Left ventricle myocardium inferior (tissue), 1 donor: ENCODE measurements at places on chromosomes 12 and 14.

- DNase-seq: peak; percentile 37
These were observed 386.0 kb downstream of the BCAT1 start for GRCh38 chr12:24562771-24563431.

DNA sequence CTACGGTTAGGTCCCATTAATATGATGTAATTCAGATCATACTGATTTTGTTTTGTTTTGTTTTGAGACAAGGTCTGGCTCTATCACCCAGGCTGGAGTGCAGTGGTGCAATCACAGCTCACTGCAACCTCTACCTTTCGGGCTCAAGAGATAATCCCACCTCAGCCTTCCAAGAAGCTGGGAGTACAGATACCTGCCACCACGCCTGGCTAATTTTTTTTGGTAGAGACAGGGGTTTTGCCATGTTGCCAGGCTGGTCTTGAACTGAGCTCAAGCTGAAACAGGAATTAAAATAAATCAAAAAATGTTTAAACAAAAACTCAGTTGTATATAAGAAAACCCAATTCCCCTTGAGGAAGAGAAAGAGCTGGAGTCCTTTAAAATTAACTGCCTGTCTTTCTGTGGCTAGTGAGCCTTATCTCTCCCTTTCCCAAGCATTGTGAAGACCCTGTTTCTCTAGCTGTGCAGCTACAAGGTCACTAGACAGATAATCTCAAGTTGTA, 17.7 kb upstream of the ANAPC7 start:
- no peak for DNase-seq

- no peak for DNase-seq
These were observed 13.9 kb downstream of the ALDH2 start for GRCh38 chr12:111780615-111781014.

- DNase-seq: peak; percentile 13
These were observed 568.3 kb upstream of the FLRT2 start for GRCh38 chr14:84961637-84962036.

DNA sequence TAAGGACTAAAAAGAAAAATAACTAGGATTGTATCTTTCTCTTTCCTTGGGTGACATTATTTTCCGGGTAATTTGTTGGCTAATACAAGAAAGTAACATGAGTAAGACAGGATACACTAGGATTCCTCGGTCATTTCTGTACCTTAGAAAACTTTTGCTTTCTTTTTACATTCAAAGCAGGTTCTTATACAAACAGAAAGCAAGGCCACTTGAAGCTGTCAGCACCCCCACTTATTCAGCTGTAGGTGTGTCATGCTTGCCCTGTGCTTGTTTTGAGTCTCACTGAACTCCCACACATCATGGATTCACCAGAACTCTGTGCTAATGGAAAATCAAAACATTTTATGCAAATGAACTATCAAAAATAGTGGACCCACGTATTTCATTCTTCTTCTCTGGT, 266.8 kb upstream of the CLEC14A start:
- no peak for DNase-seq

- no peak for DNase-seq
These were observed 201.4 kb downstream of the KIF26A start for GRCh38 chr14:104339829-104340228.

GRCh38 chr12:110742718-110743570, at the start of gene PPP1CC:
TSS of gene PPP1CC (minus strand) at chr12:110742891. CDS start at chr12:110742707, 184 bp downstream.
- DNase-seq: peak; percentile 94

DNA sequence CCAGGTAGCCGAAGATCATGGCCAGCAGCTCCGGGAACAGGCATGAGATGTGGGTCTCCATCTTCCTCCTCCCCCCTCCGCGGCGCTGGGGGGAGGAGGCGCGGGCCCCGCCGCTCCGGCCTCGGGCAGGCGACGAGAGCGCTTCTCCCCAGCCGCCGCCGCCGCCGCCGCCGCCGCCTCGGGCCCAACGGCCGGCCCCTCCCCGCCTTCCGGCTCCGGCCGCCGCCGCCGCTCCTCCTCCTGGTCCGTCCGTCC, 448 bp downstream of the FBXL14 start:
- DNase-seq: no peak

DNA sequence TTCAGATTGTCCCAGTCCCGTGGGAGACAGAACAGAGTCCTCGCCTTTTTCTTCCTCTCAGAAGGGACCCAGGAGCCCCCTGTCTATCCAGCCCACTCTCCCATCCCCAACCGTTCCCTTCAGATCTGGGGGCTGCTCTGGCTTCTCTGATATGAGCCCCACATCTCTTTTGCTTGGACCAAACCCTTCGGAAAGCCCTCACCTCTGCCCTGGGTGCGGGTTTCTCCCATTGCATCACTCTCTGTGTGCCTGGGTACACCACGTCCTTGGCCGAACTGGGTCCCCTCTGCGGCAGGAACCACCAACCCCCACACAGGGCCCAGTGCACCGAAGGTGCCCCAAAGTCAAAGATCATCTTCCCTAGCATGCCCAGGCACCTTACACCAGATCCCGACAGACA, 87.8 kb downstream of the DICER1 start:
- DNase-seq: no peak

GRCh38 chr12:9707864-9708808, 24.8 kb downstream of the CLECL1 start:
- DNase-seq: peak; percentile 34

DNA sequence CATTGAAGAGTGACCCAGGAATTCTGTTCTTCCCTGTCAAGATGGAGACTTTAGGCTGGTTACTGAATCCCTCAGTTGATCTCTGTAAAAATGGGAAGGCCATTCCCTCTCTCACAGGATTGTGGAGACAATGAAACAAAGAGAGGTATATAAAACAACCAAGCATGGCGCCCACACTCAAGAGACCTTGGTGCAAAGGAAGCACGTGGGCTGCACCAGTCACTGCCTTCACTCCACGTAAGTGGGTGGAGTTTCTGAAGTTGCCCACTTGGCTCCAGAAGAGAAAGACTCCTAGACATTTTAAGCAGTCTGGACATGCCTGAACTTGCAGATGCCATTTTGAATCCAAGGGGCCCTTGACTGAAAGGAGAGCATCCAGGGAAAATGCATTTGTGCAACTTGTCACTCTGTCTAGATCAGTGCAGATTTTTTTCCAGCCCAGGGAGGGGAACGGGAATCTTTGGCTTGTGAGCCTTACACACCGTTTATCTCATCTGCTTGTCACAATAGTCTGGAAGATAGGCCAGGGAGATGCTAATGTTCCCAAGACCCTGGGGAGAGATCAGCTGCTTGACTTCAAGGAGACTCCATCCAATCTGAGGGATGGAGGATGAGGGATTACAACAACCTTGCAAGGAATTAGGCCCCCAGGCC, 96.9 kb upstream of the TBX3 start:
- DNase-seq: no peak

DNA sequence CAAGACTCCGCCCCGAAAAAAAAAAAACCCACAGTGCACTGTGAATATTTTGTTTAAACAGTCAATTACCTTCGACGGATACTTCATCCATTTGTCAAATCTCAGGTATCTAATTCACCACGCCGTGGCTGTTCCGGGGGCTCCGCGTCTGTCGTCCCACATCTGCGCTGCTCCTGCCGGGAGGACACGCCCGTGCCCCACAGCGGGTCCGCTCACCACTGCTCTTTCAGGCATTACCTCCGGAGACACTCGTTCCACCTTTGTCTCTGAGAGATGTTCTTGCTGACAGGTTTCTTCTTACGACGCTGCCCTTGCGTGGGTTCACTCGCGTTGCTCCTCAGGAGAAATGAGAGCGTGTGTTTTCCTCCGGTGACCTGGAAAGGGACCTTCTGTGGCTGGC, 46.9 kb upstream of the FBRSL1 start:
- no peak for DNase-seq

DNA sequence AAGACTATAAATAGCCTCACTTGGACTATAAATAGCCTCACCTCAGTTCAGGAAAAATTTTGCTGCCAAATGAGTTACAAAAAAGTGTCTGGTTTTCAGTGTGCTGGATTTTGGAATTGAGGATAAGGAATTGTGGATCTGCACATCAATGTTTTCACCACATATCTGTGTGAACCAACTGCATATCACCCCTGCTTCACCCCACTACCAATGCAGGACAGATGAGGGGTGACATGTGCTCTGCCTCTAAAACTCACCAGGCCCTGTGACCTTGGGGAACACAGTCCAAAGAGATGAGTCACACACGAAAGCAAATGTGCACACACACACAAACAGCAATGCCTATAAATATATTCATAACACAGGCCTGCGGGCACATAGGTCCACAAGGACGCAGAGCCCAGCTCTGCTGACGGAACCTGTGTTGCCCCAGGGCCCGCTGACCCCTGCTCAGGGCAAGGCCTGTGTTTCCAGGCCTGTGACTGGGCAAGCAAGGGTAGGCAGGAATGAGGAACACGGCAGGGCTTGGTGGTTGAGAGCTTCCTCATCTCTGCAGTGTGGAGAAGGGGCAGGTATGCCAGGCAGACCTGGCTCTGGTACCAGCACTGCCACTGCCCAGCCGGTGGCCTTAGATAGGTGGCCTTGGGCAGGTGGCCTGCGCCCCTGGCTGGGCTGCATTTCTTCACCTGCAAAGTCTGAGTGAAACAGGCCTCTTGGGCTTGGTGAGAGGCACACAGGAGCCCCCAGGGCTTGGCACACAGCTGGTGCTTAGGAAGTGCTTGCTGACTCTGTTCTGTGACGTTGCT, 82.4 kb downstream of the ARL6IP4 start:
- DNase-seq: no peak

- DNase-seq: no peak
These were observed 926.6 kb upstream of the TMEM132C start for GRCh38 chr12:127340381-127340780.

- peak; percentile 47 for DNase-seq
These were observed 24.8 kb downstream of the FOS start for GRCh38 chr14:75303381-75303789.

GRCh38 chr14:40113671-40114070, 681.4 kb upstream of the FBXO33 start:
- no peak for DNase-seq

DNA sequence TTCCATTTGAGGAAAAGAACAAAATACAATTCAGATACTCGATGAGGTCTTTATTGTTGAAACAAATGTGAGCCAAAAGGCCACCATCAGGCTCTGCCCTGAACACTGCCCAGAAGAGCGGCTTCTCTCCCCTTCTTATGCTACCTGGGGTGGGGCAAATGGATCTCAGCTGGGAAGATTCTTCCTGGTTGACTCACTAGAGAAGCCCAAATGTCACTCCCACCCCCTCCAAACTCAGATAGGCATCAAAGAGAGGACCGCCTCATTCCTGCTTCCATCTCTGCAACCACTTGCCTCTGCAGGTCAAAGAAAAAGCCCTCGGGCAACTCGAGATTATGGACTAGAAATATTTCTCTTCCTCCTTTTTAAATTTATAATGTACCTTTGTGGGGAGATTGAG, 55.8 kb downstream of the TBX3 start:
- DNase-seq: no peak

GRCh38 chr14:92926180-92926845, 3.4 kb downstream of the CHGA start:
- no peak for DNase-seq

DNA sequence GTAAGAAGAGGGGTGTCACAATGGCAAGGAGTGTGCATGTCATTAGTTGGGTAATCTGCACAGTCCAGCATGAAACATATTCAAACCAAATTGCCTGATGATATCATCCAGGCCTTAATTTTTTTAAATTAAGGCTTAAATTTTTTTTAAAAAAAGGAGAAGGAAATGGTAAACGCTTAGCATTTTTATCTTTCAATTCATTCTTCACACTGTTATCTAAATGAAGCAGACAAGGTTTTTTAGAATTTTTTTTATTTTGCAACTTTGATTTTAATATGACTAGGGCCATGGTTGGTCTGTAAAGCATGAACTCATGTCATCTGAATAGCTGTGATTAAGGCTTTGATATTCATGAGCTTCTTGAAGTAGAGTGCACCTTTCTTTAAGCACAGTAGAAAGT, 362.5 kb downstream of the SYT1 start:
- DNase-seq: no peak

DNA sequence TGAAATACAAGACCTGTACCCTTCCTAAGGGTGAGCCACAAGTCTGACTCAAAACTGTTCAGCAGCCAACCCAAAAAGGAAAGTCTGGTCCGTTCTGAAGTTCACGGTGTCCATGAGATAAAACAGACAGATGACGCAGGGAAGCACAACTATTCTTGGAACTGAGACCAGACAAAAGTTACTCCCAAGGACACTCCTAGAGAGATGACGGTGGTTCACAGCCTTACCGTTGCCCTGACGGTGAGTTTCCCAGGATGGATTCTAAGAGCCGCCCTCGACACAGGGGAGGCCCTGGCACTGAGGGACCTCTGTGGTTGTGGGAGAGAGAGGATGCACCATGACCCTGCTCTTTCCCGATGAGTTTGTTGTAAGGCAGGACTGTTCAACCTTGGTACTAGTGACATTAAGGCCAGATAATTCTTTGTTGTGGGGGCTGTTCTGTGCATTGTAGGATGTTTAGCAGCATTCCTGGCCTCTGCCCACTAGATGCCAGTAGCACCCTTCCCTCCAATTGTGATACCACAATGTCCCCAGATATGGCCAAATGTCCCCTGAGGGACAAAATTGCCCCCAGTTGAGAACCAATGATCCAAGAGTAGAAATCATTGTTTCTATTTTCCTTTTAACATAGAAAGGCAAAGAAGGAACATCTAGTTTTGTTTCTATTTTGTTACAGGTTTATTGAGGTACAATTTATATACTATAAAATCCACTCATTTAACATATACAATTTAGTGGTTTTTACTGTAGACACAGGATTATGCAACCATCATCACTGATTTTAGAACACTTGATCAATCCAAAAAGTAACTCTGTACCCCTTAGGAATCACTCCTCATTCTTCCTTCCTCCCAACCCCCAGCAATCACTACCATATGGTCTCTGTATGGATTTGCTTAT, 23.0 kb downstream of the OR10P1 start:
- DNase-seq: peak; percentile 48

GRCh38 chr14:60679566-60680258, 30.4 kb upstream of the SIX1 start:
- no peak for DNase-seq

DNA sequence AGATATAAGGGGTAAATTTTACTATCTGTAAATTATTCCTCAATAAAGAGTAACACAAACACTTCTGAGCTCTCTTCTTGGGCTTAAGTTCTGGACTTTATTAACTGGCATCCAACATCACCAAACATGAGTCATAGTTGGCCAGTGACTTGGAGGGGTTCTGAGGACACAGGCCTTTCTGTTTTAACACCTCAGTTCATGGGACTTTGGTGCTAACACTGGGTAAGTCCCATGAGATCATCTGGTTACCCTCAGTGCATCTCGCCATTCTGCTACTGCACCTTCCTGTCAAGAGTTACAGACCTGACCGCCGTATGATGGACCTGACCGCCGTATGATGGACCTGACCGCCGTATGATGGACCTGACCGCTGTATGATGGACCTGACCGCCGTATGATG, 9.9 kb downstream of the SLC15A4 start:
- no peak for DNase-seq

DNA sequence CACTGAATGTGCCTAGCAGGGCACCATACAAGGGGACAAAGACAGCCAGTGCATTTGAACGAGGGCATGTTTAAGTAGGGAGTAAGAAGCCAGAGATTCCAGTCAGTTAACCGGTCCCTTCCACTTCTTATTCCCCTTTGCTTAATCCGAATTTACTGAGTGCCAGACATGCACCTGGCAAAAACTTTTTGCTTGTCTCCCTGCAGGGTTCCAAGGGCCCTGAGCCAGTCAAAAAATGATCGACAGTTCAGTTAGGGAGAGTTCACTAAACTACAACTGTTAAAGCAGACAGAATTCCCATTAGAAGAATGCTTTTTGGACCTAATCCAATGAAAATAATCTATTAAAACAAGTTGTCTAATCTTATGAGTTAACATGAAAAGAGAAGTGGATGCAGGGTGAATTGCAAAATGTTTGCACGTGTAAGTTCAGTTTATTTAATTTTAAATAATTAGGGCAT, 193.8 kb downstream of the TMTC2 start:
- DNase-seq: no peak
